ENCODE measurements at places on chromosomes 7 and 10.

GRCh38 chr10:63105225-63106110 lies 27.7 kb upstream of the NRBF2 start:
- DNase-seq = no peak

- no peak for DNase-seq
Measured at GRCh38 chr10:113337142-113337541, 215.7 kb upstream of the HABP2 start.

- no peak for DNase-seq
Measured at GRCh38 chr7:150451097-150451793, 815 bp downstream of the GIMAP8 start.

GRCh38 chr7:53311205-53311604 lies 275.8 kb downstream of the POM121L12 start:
- no peak for DNase-seq

DNA sequence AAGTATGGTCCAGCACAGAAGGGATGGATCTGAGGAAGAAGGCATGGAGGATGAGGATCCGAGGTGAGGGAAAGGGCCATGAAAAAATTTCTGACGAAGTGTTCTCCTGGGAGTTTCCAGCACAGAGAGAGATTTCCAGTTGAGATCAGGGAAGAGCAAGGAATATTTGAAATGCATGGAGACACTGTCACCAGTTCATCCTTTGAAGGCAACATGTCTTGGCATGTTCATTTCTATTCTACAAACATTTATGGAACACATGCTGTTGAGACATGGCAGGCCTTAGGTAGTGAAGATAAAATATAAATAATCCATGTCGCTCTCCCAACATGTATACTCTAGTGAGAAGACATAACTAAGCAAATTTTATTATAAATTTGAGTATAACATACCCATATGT lies 234.0 kb upstream of the TCF7L2 start:
- DNase-seq = no peak

DNA sequence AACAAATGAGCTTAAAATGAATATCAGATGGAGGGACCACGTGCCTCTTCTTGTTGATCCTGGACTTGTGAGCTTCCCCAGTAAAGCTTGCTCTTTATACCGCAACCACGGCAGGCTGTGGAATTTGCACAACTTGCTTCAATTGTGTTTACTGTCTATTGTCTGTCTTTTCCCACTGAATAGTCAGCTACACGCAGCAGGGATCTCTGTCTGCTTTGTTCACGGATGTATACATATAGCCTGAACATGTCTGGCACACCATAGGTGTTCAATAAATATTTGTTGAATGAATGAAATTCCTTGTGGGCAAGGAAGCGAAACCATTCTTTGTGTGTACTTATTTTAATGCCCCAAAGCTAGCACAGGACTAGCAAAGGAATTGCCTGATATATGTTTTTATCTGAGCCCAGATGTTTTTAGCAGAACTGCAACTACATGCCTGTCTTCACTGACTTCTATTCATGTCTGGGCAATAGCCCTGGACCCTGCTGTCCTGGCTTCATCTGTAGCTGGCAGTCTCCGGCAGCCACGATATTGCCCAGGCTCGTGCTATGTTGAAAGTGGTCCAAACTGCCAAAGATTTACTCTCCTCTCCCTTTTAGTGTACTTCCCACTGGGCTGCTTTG lies 29.9 kb upstream of the IFRD1 start:
- DNase-seq = no peak

DNA sequence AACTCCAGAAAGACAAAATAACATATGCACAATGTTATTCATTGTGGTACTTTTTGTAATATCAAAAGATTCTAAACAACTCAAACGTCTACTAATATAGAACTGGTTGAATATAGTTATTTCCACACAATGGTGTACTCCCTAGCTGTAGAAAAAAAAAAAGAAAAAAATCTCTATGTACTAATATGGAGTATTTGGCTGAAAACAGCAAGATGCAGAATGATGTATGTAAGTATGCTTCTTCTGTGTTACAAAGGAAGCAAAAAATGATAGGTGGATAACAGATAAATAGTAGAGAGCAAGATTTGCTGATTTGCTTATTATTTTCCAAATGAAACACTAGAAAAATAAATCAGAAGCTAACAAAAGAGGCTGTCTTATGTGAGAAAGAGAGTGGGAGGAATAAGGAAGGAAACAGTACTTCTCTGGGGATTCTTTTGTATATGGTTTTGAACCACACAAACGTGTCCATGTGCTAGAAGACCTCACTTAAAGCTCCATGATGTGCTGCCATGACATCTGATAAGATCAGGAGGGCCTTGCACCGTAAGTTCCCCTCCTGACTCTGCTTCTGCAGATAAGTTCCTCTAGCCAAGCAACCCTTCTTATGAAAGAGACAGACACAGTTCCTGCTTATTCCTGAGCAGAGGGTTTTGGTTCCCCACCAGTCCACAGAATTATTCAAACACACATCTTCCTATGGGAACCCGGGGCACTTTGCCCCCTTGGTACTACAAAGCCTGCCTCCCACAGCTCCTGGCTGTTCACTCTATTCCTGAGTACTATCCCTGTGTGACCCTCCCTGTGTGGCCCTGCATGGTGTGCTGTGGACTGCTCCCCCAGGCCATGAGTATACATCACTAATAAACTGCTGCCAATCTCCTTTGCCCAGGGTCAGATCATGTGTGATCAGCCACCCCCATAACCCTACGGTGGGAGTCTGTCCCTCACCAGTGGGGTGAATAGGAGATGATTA lies 159.1 kb downstream of the CCDC71L start:
- no peak for DNase-seq

DNA sequence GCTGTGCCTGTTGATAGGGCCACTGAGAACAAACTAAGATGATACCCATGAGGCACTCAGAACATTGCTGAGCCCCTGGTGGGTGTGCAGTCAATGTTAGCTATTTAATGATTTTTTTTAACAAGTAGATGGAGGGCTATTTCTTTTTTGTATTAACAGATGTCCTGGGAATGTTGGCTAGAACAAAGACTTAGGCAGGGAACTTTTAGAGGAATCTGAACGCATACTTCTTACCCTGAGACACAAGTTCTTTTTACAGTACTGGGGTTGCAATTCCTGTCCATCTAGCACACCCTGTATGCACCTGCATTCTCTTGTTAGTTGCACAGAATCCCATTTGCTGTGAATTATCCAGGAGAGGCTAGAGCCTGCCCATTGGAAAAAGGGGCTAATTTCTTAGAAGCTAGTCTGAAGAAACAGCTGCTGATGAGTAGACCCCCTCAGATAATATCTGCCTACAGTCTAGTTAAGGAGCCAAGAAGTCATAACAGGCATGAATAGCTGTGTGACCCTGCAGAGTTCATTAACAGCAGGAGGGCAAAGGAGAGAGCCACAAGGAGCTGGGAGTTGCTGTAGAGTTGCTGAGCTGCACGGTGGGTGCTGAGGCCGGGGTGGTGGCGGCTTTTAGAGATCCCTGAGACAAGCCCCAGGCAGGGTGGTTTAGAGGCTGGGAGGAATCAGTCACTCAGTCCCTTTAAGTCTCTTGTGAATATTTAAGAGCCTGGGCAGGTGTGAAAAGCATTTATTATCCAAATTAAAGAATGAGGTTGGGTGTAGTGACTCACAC lies 103.7 kb upstream of the FZD8 start:
- no peak for DNase-seq

GRCh38 chr7:31493714-31494181 lies 20.1 kb upstream of the ITPRID1 start:
- DNase-seq = no peak

GRCh38 chr7:101933688-101934121 lies 116.3 kb downstream of the CUX1 start:
- DNase-seq = no peak

GRCh38 chr7:50627824-50628361 lies 62.7 kb upstream of the DDC start:
- no peak for DNase-seq

DNA sequence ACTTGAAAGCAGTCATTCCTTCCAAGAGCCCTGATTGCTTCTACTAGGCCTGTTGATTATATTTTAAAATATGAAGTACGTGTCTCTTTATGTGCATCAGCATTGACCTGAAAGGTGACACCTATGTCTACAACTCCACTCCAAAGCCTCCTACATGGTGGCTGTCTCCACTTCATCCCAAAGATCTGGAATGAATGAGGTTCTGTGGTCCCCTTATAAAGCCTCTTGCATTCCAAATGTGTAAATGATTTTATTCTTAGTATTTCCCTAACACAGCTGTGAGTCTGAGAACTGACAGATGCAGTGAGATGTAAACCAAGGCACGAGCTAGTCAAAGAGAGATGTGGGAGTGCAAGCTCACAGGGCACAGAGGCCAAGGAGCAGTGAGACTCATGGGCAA lies 176.0 kb upstream of the SVIL start:
- no peak for DNase-seq

GRCh38 chr10:70564901-70565351 lies 37.6 kb downstream of the PRF1 start:
- no peak for DNase-seq

GRCh38 chr7:135843214-135843613 lies 94.6 kb upstream of the FAM180A start:
- no peak for DNase-seq

GRCh38 chr7:86776136-86776535 lies 132.4 kb downstream of the GRM3 start:
- DNase-seq = no peak

GRCh38 chr7:70389531-70390151 lies 742.3 kb upstream of the GALNT17 start:
- no peak for DNase-seq

GRCh38 chr7:140857048-140857447 lies 67.7 kb downstream of the BRAF start:
- no peak for DNase-seq

- DNase-seq = no peak
Measured at GRCh38 chr10:26157734-26158133, 58.8 kb upstream of the GAD2 start.

DNA sequence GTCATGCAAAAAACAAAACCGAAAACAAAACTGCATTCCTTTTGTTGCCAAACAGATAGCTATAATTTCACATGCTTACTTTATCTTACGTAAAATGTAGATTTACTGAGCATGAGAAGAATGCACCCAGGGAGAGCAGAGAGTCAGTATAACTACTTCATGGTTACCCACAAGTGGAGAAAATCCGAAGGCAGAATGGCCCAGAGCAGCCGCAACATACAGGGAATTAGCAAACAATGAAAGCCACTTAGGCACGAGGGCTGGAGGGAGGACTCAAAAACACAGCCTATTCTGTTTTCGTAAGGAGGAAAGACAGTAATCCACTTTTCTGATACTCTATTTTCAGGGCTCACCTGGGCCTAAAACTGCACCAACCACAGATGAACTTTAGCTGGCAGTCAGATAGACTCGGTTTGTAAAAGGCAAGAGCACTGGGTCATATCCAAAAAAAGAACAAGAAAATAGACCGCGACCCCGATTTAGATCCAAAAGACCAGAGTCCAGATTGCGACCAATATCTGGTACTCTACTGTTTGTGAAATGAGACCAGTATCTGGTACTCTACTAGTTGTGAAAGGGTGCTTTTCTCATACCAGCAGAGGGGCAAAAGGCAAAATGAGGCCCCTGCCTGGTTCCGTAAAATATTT lies 1.3 kb downstream of the ITPRIP start:
- no peak for DNase-seq

DNA sequence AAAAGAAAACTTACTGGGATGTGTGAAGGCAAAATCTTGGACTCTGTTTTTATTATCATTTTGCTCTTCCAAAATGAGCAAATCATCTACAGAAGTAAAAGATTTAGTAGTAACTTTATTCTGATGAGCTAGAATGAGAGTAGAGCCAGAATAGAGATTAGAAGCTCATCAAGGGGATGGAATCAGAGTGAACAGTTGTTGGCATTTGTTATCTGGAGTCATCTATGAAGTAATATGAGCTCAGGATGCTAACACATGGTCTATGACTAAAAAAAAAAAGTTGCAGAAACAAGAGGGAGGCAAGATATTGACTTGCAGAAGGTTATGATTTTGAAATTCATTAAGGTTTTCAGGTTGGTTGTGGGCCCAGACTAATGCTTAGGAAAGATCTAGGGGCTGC lies 409.1 kb upstream of the ETV1 start:
- DNase-seq = no peak

- no peak for DNase-seq
Measured at GRCh38 chr10:17871036-17871435, 61.9 kb downstream of the MRC1 start.

DNA sequence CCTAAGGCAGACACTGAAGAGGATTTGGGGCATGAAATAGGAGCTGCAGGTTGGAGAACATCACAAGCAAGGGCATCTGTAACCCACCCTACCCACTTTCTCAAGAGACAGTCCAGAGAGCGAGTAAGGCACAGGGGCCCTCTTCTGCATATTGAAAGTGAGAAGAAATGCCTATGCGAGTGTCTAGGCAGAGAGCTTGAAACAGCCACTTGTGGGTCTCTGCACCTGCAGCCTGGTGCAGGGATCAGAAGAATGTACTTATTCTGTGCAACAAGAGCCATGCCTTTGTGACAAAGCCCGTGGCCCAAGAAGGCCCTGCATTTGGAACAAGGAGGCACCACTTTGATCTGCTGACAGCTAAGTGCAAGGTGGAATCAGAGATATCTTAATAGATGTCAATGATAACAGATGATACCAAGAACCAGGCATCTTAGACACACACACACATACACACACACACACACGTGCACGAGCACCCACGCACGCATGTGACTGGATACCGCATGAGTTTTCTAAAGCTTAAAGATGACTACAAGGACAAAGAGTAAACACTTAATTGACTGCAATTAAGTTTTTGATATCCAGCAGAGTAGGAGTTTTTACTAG lies 89.3 kb downstream of the NPSR1 start:
- DNase-seq = no peak

DNA sequence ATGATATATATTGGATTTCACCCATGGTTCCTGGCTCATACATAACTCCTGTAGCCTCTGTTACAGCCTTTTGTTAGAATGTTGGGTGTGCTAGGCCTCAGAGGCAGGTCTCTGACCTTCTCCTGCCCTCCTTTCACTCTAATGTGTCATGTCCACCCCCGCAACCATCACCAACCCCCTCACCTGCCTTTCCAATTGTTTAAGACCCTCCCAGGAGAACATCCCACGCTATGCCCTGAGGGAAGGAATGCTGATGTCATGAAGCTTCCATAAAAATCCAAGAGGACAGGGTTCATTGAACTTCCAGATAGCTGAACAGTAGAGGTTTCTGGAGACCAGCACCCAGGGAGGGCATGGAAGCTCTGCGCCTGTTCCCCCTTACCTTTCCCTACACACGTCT lies 30.8 kb upstream of the C10orf67 start:
- no peak for DNase-seq

- no peak for DNase-seq
Measured at GRCh38 chr10:68516766-68517165, 10.6 kb downstream of the SLC25A16 start.

GRCh38 chr10:11290156-11290890 lies 272.7 kb downstream of the CELF2 start:
- no peak for DNase-seq

DNA sequence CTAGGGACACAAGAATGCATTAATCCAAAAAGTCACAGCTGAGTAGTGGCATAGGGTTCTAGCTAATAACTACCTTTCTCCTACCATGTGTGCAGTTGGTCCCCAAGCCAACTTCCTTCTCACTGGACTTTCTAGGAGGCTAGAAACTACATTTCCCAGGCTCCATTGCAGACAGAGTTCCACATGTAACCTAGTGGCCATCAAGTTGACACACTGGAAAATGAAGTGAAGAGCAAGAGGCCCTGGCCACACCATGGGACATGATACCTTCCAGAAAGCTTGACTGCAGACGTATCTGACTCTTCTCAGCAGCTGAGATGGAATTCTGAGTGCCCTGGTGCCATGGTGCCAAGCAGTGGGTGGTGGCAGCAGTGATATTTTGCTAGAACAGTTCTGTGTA lies 49.8 kb upstream of the TMEM273 start:
- no peak for DNase-seq

GRCh38 chr7:118945911-118946682 lies 721.6 kb downstream of the ANKRD7 start:
- DNase-seq = no peak

All from stimulated activated CD4-positive, alpha-beta T cell treated with anti-CD3 and anti-CD28 coated beads, Interleukin-12 subunit alpha, Interleukin-12 subunit beta, amount 100 ng/mL, for 48 hours (primary cell).